ENCODE measurements at places on chromosomes 7 and 10.

- no peak for DNase-seq
These were observed 121.5 kb downstream of the TYW1B start for GRCh38 chr7:72706521-72706920.

GRCh38 chr7:135706038-135706742 is 21.8 kb downstream of the SLC13A4 start:
- DNase-seq = no peak

DNA sequence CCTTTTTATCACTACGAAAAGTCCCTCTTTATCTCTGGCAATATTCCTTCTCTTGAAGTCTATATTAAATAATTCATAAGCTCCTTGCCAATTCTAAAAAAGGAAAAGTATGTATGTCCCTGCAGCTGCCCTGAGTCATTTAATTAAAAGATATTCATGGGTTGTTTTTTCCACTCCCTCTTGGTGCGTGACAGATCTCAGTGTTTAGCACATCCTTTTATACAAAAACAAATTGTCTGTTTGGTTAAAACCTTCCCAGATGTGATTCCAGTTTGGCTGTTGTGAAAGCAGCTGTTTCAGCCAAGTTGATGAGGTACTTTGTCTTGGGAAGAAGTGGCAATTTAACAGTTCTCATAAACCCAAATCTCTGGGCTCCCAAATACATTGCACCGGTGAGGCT is 33.8 kb upstream of the PRLHR start:
- no peak for DNase-seq

DNA sequence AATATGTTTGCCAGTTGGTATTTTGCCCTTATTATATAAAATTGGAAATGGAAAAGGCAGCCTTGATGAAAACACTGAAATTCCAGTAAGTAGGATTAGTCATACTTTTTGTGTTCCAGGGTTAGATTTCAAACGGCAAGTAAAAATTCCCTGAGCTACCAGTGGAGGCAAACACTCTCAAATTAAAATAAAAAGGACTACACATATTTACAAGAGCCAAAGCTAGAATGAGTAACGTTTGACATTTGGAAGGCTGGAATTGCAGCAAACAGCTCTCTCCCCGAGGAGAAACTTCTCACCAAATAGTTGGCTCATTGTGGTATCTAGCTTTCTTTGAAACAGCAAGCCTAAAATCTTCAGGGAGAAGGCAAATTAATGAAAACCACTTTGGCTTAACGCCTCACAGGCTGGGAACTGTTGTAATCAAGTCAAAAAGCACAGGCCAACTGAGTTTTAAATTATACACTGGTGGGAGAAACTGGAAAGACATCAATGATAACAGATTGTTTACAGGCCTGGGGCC is 288.4 kb downstream of the SNX13 start:
- DNase-seq = no peak

- DNase-seq = no peak
These were observed 126.3 kb upstream of the TCERG1L start for GRCh38 chr10:131437556-131438475.

- DNase-seq = no peak
These were observed 123.8 kb upstream of the RET start for GRCh38 chr10:42952931-42953683.

DNA sequence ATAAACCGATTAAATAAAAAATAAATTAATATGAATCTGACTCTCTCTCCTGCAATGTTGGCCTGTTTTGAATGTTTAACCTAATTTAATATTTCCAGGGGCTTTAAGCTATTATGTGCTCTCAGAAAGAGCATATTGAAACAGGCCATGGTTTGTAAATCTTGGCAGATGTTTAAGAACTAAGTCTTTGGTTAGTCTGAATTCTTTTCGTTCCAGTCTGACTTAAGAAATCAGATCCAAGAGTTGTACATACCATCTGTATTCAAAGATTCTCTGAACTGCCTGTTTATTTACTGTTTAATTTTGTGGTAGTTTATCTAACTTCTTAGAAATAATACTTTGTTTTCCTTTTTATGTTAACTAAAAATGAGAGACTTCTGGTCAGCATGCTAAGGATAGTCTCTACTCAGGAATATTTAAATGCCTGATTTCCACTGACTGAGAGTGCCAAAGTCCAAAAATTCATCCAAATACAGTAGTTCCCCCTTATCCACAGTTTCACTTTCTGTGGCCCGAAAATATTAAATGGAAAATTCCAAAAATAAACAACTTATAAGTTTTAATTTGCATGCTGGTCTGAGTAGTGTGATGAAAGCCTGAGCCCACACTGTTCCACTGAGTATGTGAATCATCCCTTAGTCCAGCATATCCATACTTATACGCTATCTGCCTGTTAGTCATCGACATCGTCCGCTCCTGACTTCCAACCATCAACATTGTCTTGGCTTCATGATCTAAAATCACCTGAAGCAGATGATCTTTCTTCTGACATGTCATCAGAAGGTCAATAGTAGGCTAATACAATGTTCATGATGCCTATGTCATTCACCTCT is 238.1 kb upstream of the CSTF2T start:
- no peak for DNase-seq

DNA sequence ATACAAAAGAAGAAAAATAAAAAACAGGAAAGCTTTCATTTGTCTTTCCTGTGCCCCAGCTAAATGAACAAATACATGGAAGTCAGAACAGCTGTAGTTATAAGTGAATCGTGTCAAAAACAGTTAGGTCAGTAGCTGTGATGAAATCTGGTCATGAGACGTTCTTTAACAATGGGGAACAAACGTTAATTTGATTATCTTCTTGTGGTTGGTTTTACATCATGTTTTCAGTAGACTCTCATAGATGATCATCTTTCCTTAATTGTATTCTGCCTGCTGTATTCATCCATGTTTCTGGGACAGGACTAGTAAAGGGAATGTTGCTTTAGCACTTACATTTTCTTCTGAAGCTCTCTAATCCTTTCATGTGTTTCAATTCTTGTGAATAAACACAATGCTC is 97.0 kb downstream of the PCLO start:
- DNase-seq = peak; percentile 53

GRCh38 chr10:12954866-12955265 is 46.6 kb downstream of the CCDC3 start:
- DNase-seq = no peak

DNA sequence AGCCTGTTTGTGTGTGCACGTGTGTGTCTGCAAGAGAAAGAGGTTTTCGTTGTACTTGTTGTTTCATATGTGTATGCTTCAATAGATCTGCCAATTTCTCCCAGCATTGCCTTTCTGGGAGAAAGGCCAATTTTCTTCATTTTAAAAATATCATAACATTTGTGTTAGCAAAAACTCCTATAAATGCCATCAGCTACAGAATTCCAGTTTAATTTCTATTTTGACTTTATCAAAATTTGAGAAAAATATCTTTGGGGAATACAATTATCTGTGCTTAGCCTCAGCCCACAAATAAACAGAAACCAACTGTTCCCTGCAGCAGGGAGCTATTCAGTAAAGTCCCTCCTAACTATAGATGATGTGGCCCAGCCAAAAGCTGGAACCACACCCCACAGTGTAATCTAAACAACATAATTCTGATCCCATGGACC is 68.3 kb upstream of the MGMT start:
- DNase-seq = no peak

DNA sequence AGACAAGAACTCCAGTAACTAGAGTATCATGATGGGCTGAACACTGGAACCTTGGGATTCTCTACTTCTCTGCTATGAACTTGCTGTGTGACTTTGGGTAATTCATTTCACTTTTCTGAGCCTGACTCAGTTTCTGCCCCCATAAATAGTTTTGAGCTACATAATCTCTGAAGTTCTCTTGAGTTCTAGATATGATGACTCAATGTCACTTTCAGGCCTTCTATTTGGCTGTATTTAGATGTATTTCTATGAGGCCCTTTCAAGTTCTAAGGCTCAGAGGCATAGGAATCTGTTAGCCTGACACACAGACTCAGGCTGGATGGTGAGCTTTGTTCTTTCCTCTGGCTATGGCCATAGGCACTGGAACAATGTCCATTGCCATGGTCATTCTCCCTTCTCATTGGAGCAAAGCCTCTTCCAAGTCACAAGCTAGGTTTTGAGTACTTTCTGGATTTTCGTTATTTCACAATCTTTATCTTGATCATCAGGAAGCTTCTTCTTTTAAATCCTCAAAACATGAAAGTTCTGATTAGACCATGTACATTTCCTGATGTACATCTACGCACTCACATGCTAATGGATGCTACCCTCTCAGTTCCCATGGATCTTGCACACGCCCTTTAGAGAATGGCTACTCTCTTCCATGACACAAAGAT is 101.6 kb downstream of the TES start:
- no peak for DNase-seq

- peak; percentile 30 for DNase-seq
These were observed 88.8 kb upstream of the TNS3 start for GRCh38 chr7:47670729-47671128.

DNA sequence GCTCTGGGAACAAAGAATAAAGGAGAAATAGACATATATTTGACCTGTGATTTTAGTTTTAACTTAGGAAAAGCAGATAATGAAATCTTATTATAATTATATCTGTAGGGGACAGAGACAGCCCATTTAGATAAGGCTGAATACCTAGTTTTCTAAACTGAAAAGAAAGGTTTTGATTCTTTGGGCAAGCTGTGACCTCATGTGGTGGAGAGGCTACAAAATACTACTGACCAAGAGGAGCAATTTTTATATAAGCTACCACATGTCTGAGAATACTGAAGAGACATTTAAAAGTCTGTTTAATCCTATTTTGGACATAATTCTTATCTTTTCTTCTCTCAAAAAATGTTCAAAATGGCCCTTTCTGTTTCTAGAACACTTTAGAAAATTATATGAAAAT is 271.0 kb downstream of the MTERF1 start:
- no peak for DNase-seq

- no peak for DNase-seq
These were observed 3.7 kb downstream of the CFAP69 start for GRCh38 chr7:90248706-90249105.

DNA sequence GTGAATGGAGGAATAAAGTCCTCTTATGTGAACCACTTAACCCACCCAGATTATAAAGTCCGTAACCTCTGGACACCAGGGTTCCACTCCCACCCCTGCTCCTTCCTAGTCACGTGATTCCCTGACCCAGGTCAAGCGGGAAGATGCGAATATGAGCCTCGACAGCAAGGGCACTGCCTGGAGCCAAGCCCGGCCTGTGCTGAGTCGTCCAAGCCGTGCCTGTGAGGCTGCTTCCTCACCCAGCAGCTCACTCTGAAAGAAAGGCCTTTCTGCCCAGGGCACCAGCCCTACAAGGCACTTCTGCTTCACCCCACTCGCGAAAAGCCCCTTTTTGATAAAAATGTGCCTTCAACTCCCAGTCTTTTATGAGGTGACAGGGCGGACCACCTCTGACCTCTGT is 85.8 kb downstream of the CYTH3 start:
- DNase-seq = no peak

All from hematopoietic multipotent progenitor cell treated with erythropoietin and hydrocortisone succinate and interleukin-3 and kit ligand, for 4 days (in vitro differentiated cells).